ENCODE measurements at places on chromosomes 4 and X.
A peak's percentile ranks its signal among the peaks of the same experiment; 100 is the strongest.

- no peak for DNase-seq
These were observed 537.4 kb upstream of the PCDH7 start for GRCh38 chr4:30182786-30183185.

- DNase-seq = no peak
These were observed 8.8 kb downstream of the ENPEP start for GRCh38 chr4:110484767-110485166.

DNA sequence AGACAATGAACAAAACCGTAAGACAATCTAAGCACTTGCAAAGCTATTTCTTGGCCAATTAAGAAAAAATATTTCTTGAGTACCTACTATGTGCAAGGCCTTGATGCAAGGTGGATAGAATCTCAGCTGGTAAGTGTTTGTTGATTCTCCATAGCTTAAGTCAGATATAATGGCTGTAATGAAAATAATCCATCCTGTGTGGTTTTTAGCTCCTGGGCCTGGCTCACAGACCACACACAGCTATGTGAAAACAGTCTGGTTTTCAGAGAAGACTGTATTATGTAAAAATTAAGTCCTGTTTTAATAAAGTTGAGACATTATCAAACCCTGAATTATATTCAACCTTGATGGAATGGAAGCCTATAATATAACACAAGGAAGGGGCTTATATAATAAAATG, 7.8 kb upstream of the DDIT4L start:
- no peak for DNase-seq

GRCh38 chr4:70801265-70801809, 38.4 kb downstream of the GRSF1 start:
- no peak for DNase-seq

DNA sequence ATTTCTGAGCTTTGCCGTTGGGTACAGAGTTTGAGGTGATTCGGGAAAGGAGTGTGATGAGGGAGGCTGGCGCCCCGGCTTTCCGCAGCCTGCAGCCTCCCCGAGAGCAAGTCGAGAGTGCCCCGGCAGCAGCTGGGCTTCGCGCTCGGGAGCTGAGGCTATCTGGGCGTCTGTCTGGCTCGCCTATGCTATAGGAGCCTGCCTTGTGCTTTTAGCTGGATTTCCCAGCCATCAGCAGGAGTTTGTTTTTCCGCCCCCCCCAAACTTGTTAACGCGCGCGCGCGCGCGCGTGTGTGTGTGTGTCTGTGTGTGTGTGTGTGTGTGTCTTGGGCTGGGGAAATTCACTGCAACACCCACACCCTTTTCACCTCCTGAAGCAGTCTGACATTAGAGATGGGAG, 765 bp upstream of the DGKK start:
- no peak for DNase-seq

DNA sequence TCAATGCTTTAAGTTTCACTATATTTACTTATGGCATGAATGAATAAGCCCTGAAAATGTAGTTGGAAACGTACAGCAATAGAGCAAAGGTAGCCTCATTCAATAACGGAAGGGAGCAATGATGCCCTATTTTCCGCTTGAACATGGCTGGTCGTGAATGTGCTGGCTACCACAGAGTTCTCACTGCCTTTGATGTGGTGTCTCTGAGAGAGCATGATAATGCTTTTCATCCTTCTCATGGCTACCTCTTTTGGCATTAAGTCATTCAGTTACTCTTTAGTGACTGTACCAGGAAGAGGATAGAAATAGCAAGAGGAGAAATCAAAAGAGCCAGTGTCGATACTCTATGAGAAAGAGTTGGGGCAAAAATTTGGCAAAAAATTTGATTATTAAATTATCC, 308.0 kb downstream of the PPP3CA start:
- peak; percentile 33 for DNase-seq

- no peak for DNase-seq
These were observed 67.4 kb downstream of the APBB2 start for GRCh38 chr4:41146716-41147506.

GRCh38 chr4:186351668-186352194, 85.7 kb downstream of the F11 start:
- DNase-seq = no peak

DNA sequence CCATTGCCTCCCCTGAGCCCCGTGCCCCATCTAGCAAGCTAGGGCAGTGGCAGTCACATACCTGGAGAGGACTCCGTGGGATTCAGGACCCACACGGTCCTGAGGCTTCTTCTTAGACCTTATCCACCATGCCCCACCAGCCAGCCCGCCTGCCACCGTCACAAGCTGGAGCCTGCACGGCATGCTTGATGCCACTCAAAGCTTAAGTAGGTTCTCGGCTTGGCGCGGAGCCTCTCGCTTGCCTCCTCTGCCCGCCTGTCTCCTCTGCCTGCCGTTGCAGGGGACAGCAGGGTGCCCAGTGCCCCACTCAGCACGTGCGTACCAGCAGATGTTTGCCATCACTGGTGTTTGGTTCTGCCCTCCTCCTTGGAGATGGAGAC, 14.1 kb downstream of the PSAPL1 start:
- DNase-seq = no peak

- DNase-seq = no peak
These were observed 25.6 kb upstream of the GPR78 start for GRCh38 chr4:8554555-8555100.

DNA sequence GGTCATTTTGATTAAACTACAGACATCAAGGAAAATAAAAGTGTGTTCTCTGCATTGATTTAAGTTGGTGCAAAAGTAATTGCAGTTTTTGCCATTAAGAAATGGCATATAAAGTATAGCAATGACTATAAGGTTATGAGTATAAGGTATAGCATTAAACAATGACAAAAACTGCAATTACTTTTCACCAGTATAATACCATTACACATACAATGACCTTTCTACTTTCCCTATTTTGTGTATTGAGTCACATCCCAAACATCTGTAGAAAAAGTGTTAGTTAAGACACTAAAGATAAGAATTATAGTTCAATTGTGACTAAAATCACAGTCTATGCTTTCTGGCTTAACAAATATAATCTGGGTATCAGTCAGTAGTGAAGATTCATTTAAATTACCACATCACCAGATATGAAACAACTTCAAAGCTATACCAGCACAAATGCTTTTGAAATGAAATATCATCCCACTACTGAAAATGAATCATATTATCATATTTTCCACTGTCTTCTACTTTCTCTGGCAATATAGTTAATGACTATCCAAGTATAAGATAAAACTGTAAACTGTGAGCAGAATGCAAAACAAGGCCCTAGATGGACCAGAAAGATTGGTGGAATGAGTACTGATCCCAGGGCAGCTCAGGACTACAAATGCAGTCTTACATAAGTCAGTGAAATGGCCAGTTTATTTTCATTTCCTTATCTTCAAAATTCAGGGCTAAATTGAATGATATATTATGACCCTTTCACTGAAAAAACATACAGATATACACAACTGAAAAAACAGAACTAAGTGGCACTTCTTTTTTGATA, 241.1 kb downstream of the ANTXR2 start:
- DNase-seq = no peak

GRCh38 chr4:20287246-20287645, 35.5 kb downstream of the SLIT2 start:
- DNase-seq = no peak

GRCh38 chr4:15948826-15949225, 10.3 kb upstream of the FGFBP1 start:
- DNase-seq = no peak

DNA sequence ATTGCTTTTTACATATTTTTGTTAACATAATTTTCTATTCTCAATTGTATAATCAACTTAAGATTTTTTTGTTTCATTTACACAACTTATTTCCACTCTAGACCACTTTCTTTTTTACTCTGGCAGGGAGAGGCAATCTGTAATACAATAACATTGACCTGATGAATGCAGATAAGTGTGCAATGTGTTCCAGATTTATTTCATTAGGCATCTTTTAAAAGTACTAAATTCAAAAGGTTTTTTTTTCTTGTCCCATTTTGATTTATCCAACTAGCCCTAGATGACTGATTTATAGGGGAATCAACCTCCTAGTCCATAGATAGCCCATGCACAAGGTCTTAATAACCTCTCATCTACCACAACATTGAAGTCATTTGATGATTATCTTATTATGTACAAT, 55.5 kb upstream of the AGTR2 start:
- DNase-seq = no peak

DNA sequence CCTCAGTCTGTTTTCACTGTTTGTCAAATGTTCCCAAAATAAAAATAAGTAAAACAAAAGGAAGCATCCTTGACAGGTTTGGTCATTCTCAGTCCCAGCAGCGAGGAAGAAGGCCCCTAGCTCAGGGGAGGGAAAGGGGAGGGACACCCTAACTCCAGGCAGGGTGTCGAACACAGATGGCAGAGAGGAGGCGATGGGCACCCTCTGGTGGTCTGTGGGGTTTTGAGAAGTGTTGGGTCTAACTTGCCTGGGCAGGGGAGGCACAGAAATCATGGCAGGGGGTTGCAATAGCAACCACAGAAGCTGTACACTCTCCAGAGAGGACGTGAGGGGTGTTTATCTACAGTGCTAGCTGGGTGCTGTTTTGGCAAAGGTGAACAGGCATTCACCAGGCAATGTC, 229.8 kb upstream of the SFRP2 start:
- DNase-seq = no peak

GRCh38 chrX:9851890-9852289, 65.7 kb downstream of the SHROOM2 start:
- DNase-seq = no peak

- DNase-seq = no peak
These were observed 357 bp upstream of the ETNPPL start for GRCh38 chr4:108763226-108763593.

DNA sequence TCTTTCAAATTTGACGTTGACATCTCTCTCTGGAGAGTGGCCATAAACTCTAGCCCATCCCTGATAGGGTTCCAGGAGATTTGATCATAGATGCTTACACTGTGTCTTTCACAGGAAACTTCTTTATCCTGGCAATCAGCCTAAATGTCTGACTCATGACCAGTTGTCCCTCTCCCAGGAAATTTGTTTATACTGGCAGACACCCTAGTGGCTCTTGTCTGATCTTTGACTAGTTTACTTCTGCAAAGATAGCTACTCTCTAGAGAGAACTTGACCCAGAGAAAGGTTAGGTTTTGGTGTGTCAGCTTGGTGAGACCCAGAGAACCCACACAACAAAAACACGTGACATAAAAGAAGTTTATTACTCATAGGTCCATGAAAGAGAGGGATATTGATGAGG, 509.8 kb downstream of the CENPC start:
- DNase-seq = no peak

GRCh38 chr4:4415806-4416805, 29.2 kb downstream of the NSG1 start:
- DNase-seq = no peak

GRCh38 chrX:40971736-40972135, 113.5 kb upstream of the USP9X start:
- DNase-seq = no peak
